Epithelial cell of alveolus of lung (primary cell): ENCODE measurements at places on chromosomes 12 and 14. TPM values are rescaled to one million over a fixed set of nuclear protein-coding genes. Genes with fewer than 3 reads are reported as not detected.

Gene RDH12
- total RNA-seq, result not detected in 2 replicates

Gene VWF
- 1.4 and 4.3 TPM in 2 replicates for total RNA-seq

Gene NEUROD4
- not detected in 2 replicates for total RNA-seq

Gene DCN
- 142 and 1,362 TPM in 2 replicates for total RNA-seq

Gene RD3L
- not detected in 2 replicates for total RNA-seq

Gene SPRING1
- 21.9 and 28.4 TPM in 2 replicates for total RNA-seq

Gene DDN
- under 0.01 and 1.4 TPM in 2 replicates for total RNA-seq

Gene TC2N
- total RNA-seq, result 0.24 and 0.26 TPM in 2 replicates

Gene RNF31
- total RNA-seq, result 37.0 and 77.7 TPM in 2 replicates
